ENCODE measurements at places on chromosomes 5 and 9.
A peak's percentile ranks its signal among the peaks of the same experiment; 100 is the strongest.

DNA sequence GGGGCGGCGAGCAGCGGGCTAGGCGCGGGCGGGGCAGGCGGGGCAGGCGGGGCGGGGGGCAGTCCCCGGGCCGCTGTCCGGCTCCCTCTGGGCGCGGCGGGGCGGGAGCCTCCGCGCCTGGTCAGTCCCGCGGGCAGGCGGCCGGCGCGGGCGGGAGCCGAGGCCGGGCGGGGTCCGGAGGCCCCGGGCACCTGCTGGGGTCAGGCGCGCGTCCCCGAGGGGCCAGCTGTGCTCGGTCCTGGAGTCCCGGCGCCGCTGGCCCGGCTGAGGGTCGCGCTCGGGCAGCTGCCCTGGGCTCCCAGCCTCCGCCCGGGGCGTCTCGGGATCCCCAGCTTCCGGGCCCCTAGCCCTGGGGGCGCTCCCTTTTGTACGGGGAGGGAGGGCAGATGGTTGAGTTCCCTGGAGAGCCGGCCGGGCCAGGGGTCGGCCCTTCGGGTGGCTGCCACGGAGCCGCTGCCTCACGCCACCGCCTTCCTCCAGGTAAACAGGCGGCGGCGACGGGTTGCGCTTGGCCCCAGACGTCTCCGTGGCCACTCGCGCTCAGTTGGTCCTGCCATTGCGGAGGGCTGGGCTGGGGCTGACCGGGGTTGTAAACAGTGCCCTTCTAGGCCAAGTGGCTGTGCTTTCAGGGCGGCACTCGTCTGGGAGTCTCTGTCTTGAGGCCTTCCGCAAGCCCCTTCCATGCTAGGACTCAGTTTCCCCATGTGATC, 473 bp downstream of the ZBTB34 start:
- DNase-seq = peak; percentile 51

- peak; percentile 26 for DNase-seq
Measured at GRCh38 chr9:107587191-107587963, 97.8 kb upstream of the KLF4 start.

DNA sequence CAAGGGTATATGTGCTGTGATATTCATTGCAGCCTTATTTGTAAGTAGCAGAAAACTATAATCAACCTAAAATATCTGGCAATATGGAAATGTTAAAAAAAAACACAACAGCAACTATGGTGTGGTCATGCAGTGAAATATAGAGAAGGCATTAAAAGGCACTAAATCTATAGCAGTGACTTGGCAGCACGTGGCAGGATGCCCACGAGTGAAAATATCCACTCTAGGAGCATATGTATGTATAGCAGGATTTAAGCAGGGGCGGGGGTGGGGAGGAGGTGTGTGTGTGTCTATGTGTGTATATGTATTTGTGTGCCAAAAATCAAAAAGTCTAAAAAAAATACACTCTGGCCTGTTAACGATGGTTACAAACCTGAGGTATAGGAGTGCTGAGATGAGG, 115.6 kb downstream of the RPS23 start:
- DNase-seq = no peak

DNA sequence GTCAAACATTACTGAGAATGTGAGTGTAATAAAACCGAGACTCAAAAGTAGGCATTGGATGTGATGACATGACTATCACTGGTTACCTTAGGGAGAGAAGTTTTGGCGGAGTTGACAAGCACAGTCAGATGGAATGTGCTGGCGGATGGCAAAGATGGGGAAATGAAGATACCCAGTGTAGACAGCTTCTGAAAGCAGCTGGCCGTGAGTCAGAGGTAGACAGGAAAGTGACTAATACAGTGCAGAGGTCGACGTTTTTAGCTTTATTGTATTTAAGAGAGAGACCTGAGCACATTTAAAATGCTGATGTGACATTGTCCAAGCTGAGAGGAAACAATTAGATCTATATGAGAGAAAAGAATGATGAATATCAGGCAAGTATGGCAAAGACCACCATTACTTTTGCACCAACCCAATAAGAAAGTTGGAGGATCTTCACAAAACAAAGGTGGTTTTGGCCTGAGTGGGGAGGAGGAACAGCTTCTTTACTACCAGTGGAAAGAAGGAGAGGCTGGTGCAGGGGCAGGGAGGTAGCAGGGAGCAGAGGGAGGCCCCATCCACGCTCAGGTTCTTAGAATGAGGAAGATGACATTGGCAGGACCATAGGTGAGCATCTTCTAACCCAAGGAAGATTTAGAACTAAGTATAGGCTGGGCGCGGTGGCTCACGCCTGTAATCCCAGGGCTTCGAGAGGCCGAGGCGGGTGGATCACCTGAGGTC, 36.7 kb upstream of the KCNIP1 start:
- DNase-seq = no peak

- no peak for DNase-seq
Measured at GRCh38 chr5:173733021-173733420, 116.6 kb upstream of the BOD1 start.

GRCh38 chr9:114001410-114001685, 76.8 kb downstream of the AMBP start:
- DNase-seq = no peak

DNA sequence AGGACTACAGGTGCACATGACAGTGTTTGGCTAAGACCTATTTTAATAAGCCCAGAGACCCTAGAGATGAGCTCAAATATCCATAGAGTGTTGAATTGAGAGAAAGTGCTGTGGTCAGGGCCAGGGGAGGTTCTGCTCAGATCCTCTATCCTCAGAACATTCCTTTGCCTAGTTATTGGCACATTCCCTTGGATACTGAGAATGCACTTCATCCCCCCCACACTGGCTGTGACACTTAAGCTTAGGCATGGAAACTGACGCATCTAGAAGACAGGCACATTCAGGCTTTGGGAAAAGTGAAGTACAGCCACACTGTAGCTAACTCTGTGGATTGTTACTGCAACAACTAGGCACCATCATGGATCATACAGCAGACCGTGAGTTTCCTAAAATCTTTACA, 27.1 kb upstream of the RASGRF2 start:
- DNase-seq = no peak

DNA sequence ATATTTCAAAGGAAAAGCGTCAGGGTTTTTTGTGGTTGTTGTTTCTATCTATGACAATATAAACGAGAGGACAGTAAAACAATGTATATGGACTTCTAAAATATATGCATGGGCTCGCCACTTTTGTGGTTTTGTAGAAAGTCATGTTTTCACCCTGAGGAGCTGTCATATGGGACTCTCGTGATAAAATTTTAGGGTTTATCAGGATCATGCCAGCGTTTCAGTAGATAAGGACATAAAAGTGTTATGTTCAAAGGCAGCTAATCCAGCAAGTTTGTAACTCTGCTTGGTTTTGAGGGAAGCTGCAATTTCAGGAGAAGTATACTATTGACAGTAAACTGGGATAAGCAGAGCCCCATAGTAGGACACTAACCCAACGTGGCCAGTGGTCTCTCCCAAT, 120.3 kb downstream of the CDC42SE2 start:
- DNase-seq = no peak

DNA sequence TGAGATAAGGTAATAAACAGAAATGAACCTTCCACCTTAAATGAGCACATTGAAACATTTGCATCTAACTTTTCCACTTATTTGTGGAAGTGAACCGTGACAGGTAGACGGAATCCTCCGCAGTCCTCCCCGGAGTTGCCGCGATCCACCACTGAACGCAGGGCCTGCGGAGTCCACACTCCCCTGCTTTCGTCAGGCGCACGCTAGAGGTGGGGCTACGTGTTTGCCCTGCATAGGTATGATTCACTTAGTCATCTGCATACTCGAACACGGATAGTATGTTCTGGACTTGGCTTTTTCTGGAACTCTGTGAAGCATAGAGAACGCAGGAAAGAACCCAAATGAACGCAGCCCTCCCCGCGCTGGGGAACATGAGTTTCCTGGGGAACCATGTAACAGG, 272.8 kb upstream of the IRX4 start:
- DNase-seq = no peak

DNA sequence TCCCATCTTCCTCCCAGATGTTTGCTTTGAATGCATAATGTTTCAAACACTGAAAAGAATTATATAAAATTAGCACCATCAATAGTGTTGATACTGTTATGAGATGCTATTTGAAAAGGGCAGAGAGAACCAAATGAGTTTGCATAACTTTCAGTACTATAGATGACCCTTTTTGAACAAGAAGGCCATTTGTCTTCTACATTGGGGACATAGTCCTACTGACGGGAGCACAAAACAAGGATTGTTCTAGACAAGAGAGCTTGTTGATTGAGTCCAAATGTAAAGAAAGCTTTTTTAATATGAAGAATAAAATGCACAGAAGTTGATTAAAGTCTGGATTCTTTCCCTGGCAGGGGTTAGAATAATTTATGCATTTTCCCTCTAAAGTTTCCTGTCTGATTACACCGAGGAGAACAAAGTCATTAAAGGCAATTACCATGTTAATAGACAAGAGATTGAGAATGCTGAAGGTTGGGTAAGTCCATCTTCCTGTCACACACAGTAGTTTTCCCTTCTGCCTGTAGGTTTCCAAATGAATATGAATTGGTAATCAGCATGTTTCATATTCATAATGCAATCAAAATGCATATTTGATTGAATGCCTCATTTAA, 32.8 kb upstream of the ADCY2 start:
- no peak for DNase-seq

DNA sequence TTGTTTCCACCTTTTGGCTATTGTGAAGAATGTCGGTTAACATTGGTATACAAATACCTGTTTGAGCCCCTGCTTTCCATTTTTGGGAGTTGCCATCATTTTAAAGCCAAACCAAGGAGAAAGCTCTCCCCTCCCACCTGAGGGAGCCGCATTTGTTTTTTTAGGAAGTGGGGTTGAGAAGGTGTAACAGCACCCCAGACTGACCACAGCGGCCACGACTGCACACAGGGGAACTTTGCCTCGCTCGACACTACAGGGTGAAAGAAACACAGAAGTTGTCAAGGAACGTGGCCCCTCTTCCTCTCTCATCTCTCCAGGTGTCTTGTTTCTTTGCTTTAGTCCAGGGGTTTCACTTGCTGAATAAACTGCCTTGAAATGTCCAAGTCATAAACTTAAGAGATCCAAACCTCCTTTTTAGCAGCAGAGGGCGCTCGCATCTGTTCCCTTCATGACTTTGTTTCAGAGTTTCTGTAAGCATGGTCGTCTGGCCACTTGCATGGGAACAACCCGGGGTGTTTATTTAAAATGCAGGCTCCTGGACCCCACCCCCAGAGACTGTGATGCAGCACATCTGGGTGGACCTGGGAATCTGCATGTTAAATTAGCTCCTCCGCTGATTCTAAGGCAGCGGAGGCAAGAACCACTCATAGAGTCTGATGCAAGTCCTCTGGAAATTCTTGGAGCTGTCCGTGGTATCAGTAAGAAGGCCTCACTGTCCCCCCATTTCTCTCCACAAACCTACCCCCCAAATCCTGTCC, 2.1 kb upstream of the TTLL11 start:
- peak; percentile 81 for DNase-seq

- DNase-seq = no peak
Measured at GRCh38 chr9:117278020-117278419, 136.8 kb downstream of the ASTN2 start.

DNA sequence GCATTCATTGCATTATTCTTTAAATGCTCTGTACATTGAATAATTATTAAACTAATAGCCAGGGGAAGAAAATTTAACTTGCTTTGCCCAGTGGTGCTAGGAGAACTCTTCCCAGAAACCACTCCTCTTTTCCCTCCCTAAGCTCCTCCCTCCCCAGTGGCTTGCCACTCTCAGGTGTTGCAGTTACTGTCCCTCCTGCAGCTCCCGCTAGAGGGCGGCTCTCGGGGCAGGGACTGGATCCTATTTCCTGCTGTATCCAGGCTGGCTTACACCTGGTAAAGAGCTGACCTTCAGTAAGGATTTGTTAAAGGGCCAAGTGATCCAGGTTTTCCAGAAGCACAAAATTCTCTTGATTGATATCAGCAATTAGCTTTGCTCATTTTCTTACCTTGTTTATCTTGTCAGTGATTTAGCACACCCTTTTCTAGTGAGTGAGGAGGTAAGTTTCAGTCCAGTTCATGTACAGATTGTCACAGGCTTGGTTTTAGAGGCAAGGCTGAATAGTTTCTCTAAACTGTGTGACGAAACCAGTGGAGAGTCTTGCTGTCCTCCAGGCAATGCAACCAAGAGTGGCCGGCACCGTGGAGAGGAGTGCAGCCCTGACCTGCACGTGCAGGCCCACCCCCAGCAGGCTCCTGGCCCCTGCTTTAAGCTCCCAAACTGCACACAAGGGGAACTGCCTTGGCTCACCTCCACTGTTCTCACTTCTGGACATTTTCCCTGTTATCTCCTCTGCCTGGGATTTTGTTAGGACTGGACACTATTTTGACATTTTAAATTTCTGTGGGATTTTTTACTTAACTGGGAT, 423.8 kb downstream of the SPOCK1 start:
- DNase-seq = peak; percentile 89

GRCh38 chr9:127692071-127692470, 14.7 kb upstream of the CFAP157 start:
- DNase-seq = no peak

Measured in T47D (cell line).